ENCODE measurements at places on chromosomes 4 and X.

DNA sequence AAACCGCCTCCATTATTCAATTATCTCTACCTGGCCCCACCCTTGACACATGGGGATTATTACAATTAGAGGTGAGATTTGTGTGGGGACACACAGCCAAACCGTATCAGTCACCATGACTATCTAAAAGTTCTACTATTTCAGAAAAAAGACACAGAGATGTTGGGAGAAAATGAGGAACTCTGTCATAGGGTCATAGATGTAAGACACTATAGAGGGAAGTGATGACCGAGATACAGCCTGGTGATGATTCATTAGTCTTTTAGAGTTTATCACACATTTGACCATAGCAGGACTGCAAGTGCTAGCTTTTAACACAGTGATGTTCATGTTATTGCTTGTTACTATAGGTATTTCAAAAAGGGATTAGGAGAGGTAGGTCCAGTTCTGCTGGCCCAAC is 357.0 kb upstream of the AADAT start:
- no peak for DNase-seq

GRCh38 chr4:149077181-149077580 is 635.0 kb upstream of the NR3C2 start:
- no peak for DNase-seq

DNA sequence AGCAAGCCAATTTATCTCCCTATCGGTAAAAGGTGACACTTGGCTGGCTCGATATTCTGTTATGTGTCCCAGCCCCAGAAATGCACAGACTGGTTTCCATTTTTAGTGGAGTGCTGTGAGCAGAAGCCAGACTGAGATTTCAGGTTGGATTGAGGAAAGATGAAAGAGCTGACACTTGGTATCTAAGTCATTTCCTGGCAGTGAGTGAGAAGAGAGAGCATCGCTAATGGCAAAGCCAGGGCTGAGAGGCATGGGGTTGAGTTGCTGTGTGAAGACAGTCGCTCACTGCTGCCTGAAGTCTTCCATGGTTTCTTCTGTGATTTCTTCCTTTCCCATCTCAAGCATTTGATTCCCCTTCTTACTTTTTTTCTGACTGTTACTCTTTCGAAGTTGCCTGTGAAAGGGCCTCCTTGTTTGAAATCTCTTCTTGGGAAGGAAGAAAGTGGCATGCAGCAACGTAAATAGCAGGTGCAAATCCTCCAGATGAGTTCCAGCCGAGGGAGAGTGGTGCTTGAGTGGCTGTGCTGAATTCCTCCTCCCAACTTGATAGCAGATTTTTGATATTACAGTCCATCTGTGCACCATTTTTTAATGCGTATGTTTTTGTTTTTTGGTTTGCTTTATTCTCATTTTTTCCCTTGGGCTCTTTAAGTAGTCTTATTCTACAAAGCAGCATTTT is 109.2 kb upstream of the LIMCH1 start:
- DNase-seq, result no peak

DNA sequence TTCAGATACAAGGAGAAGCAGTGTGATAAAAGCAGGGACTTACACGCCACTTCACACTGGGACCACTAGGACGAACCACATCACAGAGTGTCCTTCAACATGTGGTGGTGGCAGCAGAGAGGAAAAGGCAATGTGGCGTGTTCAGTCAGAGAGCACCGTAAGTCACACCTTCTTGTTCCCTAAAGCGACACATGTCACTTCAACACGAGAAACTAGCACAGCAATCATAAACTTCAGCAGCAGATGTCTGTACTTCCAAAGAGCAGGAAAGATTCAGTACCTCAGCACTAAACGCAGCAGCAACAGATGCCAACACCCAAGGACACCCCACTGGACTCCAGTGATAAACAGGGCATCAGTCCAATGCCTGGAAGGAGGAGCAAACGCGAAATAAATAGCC is 96.7 kb downstream of the AREG start:
- no peak for DNase-seq

DNA sequence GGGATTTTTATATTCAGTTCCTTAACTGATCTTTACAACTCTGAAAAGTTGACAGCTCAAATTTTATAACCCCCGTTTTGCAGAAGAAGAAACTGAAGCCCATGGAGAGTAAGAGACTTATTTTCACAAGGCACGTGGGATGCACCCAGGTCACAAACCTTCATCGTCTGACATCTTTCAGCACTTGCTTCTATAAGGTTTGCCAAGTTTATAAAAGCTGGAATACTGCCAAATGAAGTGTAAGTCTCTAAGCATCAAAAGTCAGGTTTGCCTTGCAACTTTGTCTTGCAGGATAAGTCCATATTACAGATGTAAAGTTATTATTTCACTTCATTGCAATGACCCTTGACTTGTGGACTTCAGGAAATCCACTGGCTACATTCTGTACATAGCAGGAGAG is 6.3 kb upstream of the KCNIP4 start:
- DNase-seq, result no peak

DNA sequence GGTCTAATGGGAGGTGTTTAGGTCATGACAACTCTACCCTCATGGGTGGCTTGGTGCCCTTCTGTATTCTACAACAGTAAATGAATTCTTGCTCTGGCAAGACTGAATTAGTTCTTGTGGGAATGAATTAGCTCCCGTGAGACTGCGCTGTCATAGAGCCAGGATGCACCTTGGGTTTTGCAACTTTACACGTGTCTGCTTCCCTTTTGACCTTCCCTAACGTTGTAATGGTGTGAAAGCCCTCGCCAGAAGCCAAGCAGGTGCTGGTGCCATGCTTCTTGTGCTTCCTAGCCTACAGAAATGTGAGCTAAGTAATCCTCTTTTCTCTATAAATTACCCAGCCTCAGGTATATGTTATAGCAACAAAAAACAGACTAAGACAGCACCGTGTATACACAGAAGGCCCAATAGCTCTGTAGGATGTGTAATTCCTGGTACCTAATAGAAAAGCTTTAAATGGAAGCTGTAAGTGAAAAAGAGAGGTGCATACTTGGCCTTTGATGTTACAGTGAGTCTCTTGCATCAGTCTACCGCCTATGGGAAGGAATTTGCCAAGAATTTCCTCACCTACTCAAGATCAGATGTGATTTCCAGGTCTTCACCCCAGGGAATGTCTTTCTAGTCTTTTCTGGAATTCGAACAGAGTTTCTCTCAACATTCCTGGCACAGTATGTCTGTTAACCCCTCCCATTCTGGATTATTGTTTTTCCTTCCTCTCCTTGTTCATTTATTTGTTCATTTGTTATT is 3.2 kb upstream of the ENPEP start:
- DNase-seq, result no peak
